NCI-H1048 (cell line): ENCODE measurements at places on chromosomes 3 and 15.

DNA sequence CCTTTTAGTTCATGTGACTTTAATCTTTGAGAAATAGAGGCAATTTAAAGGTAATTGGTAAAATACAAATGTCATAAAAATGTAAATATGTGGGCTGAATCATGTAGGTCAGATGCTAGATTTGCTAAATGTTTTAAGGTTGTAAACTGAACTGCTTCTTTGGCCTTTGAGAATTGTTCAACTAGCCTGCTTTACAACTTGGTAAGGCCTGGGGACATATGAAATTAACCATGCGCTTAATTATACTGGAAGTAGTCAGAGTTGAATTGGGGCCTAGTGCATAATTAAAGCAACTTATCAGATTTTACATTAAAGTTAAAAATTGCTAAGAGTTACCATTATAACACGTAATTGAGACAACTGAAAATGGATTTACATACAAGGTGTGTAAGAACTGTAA lies 21.0 kb upstream of the TMEM45A start:
- no peak for DNase-seq

GRCh38 chr3:184348057-184348382 lies 10.6 kb downstream of the FAM131A start:
- no peak for DNase-seq

- DNase-seq, result no peak
These were observed 312.7 kb downstream of the TLE3 start for GRCh38 chr15:69784798-69785566.

GRCh38 chr3:192422321-192422996 lies 304.9 kb downstream of the FGF12 start:
- no peak for DNase-seq

DNA sequence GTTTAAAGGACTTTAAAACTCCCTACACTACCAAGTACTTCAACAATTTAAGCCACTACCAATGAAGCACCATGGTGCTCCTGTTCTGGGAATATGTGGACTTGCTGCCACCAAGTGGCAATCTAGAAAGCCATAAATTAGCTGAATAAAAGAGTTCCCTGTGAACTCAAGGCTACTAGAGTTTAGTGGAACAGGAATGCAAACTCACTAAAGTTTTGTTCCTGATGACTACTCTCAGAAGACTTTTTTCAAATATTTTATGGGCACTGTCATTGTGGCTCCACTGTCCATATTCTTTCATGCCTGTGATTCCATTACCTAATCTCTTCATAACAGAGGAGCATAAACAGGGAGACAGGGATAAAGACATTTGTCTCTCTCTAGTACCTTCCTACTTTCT lies 63.9 kb downstream of the TMCC1 start:
- DNase-seq, result no peak

DNA sequence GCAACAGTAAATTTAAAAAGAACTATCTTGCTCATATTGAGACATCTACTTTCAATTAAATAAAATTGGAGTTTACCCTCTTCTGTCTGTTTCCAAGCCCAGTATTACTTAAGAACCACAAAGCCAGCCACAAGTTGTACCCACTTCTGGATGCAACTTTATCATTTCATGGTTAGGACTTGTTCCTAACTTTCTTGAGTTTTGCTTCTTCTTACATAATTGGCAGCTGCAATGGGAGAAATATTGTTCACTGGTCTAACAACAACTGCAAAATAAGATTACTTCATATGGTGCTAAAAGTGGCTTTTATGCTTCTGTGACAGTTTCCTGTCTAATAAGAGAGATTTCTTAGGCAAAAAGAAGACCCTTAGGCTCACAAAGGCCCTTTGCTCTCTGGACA lies 240.6 kb downstream of the OTOL1 start:
- DNase-seq, result no peak

DNA sequence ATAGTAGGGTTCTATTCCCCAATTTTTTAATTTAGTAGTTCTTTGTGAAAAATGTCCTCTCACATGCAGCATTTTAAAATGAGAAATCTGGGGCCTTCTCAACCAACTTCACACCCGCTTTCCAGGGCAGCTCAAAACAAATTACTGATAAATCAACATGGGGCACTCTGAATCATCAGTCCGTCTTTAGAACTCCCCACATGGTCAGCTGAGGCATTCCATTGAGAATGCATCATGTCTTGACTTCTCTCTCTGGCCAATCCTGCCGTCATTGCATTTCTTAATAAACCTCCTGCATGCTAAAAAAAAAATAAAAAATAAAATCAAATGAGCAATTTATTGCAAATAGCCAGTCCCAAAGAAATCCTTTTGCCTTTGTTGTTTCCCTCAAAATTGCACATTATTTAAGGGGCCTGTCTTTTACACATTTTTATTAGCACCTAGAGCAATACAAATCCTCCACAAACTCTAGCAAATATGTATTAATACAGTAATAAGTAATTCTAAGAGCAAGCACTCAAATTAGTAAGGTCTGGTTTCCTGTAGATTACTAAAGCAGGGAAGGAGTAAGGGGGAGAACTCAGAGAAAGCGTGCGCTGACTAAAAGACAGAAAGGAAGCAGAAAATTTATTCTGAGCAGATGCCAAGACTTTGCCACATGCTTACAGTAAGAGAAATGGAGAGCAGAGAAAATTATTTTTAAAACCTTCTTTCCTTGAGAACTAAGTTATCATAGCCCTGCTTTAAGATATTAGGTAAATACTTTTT lies 175.7 kb downstream of the TNIK start:
- DNase-seq, result no peak
